ENCODE measurements at places on chromosomes 12 and 14.

- DNase-seq = no peak
Measured at GRCh38 chr12:6786416-6787094, 2.8 kb upstream of the CD4 start.

DNA sequence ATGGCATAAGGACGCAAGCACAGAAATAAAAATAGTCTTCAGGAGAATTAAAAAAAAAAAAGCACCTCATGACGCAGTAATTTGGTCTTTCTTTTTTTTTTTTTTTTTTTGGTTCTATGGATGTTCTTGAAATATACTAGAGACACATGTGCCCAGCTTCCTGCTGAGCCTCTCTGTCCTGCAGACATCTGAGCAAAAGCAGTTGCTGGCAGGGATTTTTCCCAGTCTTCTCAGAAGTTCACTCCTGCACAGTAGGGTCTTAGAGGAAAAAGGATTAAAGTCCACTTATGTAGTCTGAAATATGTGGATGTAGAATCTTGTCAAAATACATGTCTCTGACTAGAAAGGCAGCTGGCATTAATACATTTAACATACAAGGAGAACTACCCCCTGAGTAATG lies 1888.1 kb upstream of the SEL1L start:
- DNase-seq = no peak

- DNase-seq = no peak
Measured at GRCh38 chr14:59283361-59283760, 94.9 kb downstream of the DAAM1 start.

GRCh38 chr12:124687174-124687902 lies 119.9 kb upstream of the NCOR2 start:
- no peak for DNase-seq

- no peak for DNase-seq
Measured at GRCh38 chr14:86641310-86641709, 1111.4 kb downstream of the FLRT2 start.

Measured in EH (cell line).